ENCODE measurements at places on chromosomes 6 and 20.

- DNase-seq, result no peak
Measured at GRCh38 chr6:119978274-119978889, 628.8 kb upstream of the MAN1A1 start.

GRCh38 chr6:108946695-108947094, 98.5 kb downstream of the ARMC2 start:
- DNase-seq, result no peak

GRCh38 chr6:138538390-138539031, 39.2 kb upstream of the NHSL1 start:
- no peak for DNase-seq

GRCh38 chr6:10837622-10837994, 731 bp downstream of the MAK start:
- no peak for DNase-seq

DNA sequence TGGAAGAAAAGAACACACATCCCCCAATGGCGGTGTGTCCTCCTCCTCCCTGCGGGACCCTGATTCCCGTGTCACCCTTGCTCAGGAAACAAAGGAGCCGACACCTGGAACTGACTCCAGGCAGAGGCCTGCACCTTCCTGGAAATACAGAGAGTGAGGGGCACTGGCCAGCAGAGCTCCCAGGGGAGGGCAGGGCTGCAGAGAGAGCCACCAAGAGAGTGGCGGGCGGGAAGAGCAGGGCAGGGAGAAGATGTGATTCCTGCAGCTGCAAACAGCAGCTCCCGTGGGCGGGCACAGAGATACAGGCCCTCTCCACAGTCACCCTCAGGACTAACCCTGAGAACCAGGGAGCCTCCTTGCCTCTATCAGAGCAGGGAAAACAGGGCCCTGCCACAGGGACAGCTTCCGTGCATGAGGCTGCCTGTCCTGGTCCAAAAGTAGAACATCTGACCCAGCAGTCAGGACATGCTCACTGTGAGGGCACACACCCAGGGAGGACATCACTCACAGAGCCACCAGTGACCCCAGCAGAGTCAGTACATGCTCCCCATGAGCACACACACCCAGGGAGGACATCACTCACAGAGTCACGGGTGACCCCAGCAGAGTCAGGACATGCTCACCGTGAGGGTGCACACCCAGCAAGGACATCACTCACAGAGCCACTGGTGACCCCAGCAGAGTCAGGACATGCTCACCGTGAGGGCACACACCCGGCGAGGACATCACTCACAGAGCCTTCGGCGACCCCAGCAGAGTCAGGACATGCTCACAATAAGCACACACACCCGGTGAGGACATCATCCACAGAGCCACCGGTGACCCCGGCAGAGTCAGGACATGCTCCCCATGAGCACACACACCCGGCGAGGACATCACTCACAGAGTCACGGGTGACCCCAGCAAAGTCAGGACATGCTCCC, 193.1 kb downstream of the DLL1 start:
- DNase-seq, result no peak

GRCh38 chr20:22716821-22717351, 132.5 kb upstream of the FOXA2 start:
- no peak for DNase-seq

Data from stimulated activated CD4-positive, alpha-beta T cell treated with anti-CD3 and anti-CD28 coated beads, Interleukin-1b, Interleukin-23, amount 100 ng/mL, for 1 hour (primary cell).